Activated T-helper 1 cell treated with anti-CD3 and anti-CD28 coated beads, Interleukin-12 subunit alpha, Interleukin-12 subunit beta, Interleukin-2, Interleukin-4 antibody, amounts not matched to agents 30 ng/mL and 10 ng/mL and 1 ng/mL, durations not matched to agents 14 hours and 24 hours and 36 hours (primary cell): ENCODE measurements at places on chromosomes 12 and 14.

DNA sequence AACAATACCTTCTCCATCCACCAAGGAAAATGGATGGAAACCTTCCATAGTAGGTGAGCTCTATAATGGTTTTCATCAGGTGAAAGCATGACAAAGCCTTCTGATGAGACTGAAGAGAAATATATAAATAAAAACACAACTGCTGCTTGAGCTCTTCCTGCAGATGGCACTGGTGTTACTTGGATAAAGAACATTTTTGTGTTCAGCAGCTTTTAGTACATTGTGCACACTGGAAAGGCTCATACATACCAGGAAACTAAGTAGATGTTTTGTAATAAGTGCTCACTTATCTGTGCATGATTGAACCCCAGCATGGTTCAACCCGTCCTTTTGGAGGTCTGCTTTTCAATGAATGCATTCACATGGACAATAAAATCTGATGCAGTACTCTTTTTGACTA is 357.3 kb upstream of the MIS18BP1 start:
- no peaks in the 10 kb centered on the region for H3K36me3 ChIP-seq
- no peak overlapping the region for H3K27ac ChIP-seq
- DNase-seq: no peak
- H3K4me3 ChIP-seq: no peak overlapping the region
- no peaks in the 10 kb centered on the region for H3K4me1 ChIP-seq

DNA sequence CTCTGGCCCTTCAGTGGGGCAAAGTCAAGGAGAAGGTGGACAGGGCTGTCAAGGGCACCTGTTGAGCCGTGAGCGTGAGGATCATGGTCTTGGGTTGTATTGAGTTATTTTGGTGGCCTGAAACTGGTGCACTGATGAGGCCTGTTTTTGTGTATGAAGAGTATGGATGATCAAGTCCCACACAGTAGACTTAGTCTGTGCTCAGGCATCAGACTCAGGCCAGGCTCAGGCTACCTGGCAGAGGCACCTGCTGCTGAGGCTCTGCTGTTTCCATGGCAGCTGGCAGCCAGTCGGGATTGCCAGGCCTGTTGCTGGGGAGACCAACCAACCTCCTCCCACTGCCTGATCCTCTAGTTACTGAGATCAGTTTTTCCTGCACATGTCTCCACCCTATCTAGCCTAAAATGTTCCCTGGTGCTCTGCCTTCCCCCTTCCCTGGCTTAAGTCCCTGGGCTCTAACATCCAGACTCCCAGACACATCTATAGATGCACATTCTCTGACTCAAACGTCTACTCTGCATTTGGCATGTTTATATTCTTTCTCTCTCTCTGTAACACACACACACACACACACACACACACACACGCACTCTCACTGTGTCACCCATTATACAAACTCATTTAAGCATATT is 5.1 kb downstream of the JPH4 start:
- H3K36me3 ChIP-seq: no peaks in the 10 kb centered on the region
- DNase-seq: no peak
- no peak overlapping the region for H3K4me3 ChIP-seq
- peaks cover 27% of the 10 kb centered on the region for H3K27me3 ChIP-seq
- H3K4me1 ChIP-seq: peaks cover 32% of the 10 kb centered on the region
- no peak overlapping the region for H3K27ac ChIP-seq

GRCh38 chr12:123478069-123478468 is 20.1 kb downstream of the SNRNP35 start:
- H3K4me1 ChIP-seq: peaks cover 14% of the 10 kb centered on the region
- H3K4me3 ChIP-seq: no peak overlapping the region
- no peak for DNase-seq
- H3K36me3 ChIP-seq: peaks cover 3% of the 10 kb centered on the region

DNA sequence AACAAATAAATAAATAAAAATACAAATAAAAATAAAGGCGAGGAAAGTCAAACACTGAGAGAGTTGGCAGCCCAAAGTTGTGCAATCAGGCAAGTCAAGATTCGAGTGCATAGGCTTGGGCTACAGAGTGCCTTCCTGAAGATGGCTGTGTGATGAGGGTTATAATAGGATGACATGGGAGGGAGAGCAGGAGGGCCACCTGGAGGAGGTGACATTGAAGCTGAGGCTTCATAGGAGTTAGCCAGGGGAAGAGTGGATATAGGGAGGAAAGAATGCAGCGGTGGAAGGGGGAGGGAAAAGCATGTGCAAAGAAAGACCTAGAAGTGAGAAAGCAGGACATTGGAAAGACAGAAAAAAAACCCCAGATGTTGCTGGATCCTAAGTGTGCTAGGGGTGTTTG is 53.1 kb downstream of the YEATS4 start:
- H3K36me3 ChIP-seq: no peaks in the 10 kb centered on the region
- H3K4me3 ChIP-seq: no peak overlapping the region
- DNase-seq: no peak
- no peaks in the 10 kb centered on the region for H3K27me3 ChIP-seq
- no peaks in the 10 kb centered on the region for H3K4me1 ChIP-seq

DNA sequence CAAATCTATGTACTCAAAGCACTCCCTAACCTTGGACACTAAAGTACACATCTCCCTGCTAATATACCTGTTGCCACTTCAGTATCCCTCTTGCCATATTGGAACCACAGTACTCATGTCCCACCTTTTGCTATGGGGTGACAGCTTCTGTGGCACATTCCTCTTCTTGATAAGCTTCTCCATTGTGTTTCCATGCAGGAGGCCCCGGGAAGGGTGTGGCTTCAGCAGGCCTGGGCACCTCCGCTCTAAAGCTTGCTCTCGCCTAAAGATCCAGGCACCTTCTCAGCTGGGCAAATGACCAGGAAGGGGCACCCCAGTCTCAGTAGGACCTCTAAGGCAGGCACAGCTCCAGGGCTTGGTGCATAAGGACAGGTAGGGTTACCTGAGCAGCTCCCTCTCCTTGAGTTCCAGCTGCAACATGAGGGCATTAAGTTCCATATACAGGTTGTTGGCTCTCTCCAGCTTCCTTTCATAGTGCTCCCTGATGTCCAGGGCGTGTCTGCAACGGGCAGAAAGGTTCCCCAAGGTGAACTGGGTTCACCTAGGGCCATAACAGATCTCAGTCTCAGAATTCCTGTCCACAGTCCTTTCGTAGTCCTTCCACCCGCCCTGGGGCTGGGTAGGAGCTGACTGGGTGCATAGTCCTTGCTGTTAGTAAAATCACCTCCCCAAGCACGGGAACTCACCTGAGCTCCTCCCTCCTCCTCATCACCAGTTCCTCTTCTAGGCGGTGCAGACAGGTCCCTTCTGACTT is 15.9 kb downstream of the MAP3K12 start:
- no peak for DNase-seq
- H3K27ac ChIP-seq: no peak overlapping the region

DNA sequence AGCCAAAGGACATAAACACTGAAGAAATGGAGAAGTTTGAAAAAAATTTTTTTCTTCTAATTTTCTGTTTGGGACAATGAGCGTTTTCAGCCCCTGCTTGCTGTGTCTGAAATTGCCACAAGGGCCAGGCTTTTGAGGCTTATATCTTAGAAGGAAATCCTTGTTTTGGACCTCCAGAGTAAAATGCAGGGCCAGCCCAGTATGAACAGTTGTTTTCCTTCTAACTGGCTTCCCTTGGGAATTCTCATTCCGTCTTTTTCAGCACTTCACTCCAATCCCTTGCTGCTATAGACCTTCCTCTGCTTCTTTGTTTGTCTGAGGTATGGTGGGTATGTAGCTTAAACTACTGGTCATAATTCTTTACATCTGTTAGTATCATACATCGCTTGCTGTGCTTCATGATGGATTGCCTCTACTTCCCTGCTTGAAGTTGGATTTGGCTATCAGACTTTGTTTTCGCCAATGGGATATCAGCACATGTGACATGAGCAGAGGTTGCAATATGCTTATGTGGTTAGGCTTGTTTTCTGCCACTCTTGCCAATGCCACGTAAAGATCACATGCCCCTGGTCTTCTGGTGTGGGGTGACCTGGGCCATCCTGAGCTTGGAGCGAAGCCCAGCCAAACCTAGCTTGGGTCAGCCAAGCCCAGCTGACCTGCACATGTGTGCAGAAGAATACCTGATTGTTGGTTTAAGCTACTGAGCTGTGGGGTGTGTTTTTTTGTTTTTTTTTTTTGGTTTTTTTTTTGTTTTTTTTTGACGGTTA is 64.7 kb downstream of the AVPR1A start:
- H3K4me3 ChIP-seq: no peak overlapping the region
- H3K27me3 ChIP-seq: peaks cover 5% of the 10 kb centered on the region
- H3K4me1 ChIP-seq: no peaks in the 10 kb centered on the region
- no peak overlapping the region for H3K27ac ChIP-seq
- DNase-seq: no peak

DNA sequence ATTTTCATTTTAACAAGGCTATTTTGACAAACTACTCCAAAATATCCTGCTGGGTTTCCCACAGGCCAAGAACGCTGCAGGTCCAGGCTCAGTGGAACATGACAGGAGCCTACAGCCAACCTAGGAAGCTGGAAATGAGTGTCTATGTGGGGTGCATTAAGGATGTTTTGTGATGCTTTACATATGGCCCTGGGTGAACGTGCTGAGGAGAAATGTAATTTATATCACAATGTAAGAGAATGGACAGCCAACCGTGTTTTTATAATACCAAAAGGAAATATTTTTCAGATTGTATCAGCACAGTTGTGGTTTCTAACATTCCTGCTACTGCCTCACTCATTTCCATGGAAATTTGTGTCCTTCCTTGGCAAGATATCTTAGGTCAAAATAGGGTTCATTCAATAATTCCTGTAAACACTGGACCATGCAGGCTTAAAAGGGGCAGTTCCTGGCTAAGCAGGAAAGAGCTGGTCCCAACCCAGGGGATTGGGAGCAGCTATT is 51.5 kb downstream of the ST8SIA1 start:
- H3K4me3 ChIP-seq: no peak overlapping the region
- peaks cover 6% of the 10 kb centered on the region for H3K27me3 ChIP-seq
- no peak for DNase-seq
- peaks cover 4% of the 10 kb centered on the region for H3K4me1 ChIP-seq

GRCh38 chr12:78121969-78122610 is 291.4 kb downstream of the NAV3 start:
- no peaks in the 10 kb centered on the region for H3K4me1 ChIP-seq
- H3K27me3 ChIP-seq: no peaks in the 10 kb centered on the region
- H3K4me3 ChIP-seq: no peak overlapping the region
- no peaks in the 10 kb centered on the region for H3K36me3 ChIP-seq

GRCh38 chr12:15796493-15797141 is 7.4 kb upstream of the EPS8 start:
- no peak overlapping the region for H3K27ac ChIP-seq
- no peak overlapping the region for H3K4me3 ChIP-seq
- peaks cover 45% of the 10 kb centered on the region for H3K27me3 ChIP-seq

DNA sequence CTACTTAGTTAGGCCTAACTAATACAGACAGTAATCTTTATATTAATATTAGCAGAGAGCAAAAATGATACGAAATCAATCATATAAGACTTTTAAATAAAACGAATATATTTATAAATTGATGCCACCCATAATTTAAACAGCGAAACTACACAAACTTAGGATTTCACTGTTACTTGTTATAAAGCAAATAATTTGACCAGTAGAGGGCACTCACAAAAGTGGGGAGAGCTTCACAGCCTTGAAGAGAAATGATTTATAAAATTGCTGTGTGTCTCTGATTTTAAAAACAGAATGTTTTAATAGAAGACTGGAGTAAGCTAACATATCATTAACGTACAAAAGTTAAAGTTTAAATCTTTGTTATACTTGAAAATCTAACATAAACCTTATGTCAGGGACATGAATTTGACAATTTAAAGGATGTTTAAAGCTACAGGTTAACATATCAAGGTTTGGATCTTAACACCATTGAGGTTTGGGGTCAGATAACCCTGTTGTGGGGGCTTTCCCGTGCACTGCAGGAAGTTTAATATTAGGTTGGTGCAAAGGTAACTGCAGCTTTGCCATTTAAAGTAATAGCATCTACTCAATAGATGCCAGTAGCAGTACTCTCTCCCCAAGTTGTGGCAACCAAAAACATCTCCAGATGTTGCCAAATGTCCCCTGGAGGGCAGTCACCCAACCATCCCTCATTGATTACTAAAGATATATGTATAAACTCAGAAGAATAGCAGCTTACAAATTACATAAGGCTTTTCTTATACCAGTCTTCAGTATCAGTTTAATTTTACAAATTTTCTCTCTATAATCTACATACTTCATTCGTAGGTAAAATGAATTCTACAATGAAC is 9.3 kb downstream of the KRAS start:
- no peak for DNase-seq
- H3K4me3 ChIP-seq: no peak overlapping the region
- peaks cover 44% of the 10 kb centered on the region for H3K36me3 ChIP-seq
- H3K27me3 ChIP-seq: no peaks in the 10 kb centered on the region
- peaks cover 29% of the 10 kb centered on the region for H3K4me1 ChIP-seq
- no peak overlapping the region for H3K27ac ChIP-seq

GRCh38 chr14:93240678-93241000 is 33.6 kb downstream of the UBR7 start:
- peaks cover 17% of the 10 kb centered on the region for H3K36me3 ChIP-seq
- H3K27me3 ChIP-seq: no peaks in the 10 kb centered on the region
- no peak overlapping the region for H3K4me3 ChIP-seq
- no peak for DNase-seq

DNA sequence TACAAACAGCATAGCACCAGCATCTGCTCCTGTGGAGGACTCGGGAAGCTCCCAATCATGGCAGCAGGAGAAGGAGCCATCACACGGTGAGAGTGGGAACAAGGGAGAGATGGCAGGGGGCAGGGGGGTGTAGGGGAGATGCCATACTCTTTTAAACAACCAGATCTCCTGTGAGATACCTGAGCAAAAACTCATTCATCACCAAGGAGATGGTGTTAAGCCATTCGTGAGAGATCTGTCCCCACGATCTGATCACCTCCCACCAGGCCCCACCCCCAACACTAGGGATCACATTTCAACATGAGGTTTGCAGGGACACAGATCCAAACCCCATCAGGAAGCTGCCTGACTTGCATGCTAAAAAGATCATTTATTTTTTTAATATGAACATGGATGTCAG is 499.3 kb downstream of the TMEM132D start:
- H3K27ac ChIP-seq: no peak overlapping the region
- DNase-seq: no peak
- H3K4me3 ChIP-seq: no peak overlapping the region
- H3K27me3 ChIP-seq: no peaks in the 10 kb centered on the region

GRCh38 chr14:47022721-47023120 is 371.1 kb upstream of the RPL10L start:
- no peak overlapping the region for H3K27ac ChIP-seq
- no peaks in the 10 kb centered on the region for H3K36me3 ChIP-seq
- H3K4me3 ChIP-seq: no peak overlapping the region
- no peak for DNase-seq
- H3K27me3 ChIP-seq: no peaks in the 10 kb centered on the region
